ENCODE measurements at places on chromosomes 1 and 21.
A peak's percentile ranks its signal among the peaks of the same experiment; 100 is the strongest.

DNA sequence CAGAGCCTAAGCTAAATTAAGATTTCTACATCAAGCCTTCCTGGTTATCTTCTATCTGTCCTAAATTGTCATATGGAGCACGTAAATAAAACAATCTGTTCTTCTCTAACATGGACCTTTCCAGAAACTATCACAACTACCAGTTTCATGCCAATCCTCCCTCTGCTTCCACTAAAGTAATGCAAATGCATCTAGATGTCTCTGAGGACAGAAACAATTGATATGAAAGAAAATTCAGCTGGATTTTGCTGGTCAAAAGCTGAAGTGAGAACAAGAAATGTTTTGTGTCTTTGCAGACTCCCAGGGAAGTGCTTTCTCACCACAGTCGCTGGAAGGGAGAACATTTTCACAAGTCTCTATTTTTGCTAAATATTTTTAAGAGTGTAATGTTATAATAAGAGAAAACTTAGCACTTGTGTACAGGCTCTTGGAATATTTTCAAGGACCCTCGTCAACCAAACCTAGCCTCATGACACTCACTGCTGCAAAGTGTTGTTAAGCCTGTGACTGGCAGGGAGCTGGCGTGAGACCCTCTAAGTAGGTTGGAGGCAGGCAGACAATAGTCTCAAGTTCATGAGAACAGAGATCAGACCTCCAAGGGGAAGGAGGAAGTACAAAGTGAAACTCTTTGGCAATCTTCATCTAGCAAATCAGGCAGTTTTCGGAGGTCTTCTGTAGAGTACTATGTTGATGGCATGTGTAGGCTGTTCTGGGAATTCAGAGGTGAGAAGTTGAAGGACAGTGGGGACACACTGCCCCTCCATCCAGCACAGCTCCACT is 38.8 kb downstream of the DNASE2B start:
- DNase-seq, result no peak

DNA sequence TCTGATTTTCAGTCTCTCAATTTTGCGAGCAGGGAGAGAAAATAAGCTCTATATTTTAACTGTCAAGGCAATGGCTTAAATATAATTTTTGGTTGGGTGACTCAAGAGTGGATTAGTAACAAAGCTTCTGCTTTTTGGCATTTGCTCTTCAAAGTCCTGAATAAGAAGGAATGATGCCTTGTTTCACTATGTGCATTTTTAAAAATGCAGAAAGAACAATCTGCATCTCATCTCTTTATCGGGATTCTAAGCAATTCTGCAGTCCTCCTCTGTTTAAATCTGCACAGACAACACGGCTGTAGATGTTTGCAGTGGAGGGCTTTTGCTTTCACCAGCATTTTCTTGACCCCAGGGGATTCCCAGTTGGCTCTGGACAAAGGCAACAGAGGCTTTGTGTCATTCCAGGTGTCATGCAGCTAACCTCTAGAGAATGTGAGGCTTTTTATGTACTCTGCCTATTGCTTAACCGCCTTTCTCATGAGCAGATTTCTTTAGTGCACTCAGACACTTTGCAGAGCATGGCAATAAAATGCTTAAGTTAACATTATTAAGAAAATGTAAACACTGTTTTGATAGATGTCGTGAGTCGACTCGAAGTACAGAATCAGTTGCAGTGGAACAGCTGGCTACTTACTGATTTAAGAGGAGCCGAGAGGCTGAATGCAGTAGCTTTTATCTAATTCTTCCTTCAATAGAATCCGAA is 783.2 kb upstream of the NEGR1 start:
- DNase-seq, result no peak

DNA sequence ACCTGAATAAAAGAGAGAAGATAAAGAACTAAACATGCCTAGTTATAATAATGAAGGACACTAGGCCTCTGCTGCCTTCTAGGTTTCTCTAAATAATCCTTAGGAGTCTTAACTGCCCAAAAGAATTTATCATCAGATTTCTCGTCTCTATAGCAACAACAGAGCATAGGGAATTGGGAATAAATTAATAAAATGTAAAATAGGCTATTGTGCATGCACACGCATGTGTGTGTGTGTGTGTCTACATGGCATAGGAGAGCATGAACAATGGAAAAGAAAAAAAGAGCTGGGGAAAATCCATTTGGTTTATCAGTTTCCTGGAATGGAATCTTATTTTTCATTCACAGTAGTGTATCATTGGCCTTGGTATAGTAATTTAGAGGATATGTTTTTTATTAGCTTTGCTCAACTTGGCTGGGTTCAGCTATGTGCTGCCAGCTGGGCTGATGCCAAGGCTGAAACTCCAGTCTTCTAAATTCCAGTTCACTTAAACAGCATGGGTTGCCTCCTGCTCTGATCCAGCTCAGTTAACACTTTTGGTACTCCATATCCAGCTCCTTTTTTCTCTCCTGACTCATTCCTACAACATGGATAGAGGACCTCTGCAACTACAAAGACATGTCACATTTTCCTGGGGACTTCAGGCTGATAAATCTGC is 80.6 kb upstream of the SLFNL1 start:
- DNase-seq, result no peak

GRCh38 chr21:46394595-46395104 is 64.0 kb upstream of the DIP2A start:
- DNase-seq, result no peak

DNA sequence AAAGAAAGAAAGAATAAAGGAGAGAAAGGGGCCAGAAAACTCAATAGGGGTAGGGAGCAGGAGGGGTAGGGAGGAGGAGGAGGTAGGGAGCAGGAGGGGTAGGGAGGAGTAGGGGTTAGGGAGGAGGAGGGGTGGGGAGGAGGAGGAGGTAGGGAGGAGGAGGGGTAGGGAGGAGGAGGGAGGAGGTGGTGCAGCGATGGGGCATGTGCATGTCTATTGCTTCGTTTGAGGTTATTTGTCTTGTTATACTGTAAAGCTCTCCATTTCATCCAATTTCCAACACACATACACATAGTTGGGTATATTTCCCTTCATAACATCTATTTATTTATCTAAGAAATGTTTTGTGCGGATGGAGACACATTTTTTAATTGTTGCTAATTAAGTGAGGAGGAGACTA is 19.7 kb downstream of the RGS1 start:
- no peak for DNase-seq

DNA sequence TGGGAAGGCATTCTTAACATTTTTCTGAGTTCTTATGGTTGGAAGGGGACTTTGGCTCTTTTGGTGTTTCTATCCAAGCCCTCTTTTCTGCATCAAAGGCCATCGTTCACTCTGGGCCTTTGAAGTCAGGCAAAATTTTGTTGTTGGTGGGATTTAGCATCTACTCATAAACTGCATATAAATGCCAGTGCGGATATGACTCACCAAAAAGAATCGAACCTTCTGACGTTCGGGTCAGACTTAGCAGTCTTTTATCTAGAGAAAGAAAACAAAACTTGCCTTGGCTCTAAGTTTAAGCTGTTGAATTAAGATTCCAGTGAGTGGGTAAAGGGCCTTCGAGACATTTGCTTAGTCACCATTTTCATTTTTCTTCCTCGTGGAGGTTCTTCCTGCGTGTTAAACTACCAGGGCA is 51.4 kb downstream of the EVA1C start:
- no peak for DNase-seq

DNA sequence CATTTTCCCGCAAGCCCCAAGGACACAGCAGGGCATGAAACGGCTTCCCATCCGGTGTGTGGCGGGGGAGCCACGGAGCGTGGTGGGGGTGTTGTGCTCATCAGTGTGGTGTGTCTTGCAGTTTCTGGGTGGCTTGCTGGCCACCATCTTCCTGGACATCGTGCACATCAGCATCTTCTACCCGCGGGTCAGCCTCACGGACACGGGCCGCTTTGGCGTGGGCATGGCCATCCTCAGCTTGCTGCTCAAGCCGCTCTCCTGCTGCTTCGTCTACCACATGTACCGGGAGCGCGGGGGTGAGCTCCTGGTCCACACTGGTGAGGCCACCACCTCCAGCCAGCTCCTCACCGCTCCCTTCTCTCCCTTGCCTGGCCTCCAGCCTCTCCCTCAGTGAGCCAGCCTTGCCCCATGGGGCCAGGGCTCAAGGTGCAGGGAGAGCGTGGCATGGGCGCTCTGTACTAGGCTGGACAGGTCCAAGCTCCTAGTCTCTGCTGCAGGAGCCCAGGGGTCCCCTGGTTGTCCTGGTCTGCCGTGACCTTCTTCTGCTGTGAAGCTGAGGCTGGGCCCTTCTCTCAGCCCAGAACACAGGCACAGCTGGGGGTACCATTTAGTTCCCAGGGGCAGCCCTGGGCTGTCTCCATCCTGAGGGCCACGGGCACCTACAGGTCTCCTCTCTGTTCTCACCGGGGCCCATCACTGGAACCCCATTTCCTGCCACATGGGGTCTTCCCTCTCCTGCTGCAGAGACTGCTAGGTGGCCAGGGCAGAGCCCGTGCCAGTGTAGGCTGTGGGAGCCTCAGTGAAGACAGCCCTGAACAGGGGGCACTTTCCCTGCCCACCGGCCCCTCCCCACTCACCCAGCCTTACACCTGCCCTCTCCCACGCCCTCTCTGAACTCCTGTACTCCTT is 12.6 kb downstream of the AGTRAP start:
- DNase-seq, result no peak

DNA sequence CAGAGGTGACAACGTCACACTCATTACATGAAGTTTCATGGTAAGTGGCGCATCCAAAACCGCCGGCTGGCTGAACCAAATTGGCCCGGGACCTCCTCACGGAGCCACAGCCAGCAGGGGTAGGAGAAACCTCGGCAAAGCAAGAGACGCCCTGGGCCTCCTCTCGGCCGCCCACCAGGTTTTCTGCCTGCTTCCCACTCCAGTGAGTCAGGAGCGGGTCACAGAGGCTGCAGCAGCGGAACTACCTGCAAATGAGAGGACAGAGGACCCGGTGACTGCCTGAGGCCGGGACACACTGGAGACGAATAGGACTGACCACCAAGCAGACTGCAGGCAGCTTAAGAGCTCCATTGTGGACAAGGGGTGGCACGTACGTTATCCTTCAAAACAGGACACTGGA is 55.0 kb downstream of the MEGF6 start:
- DNase-seq, result no peak

- DNase-seq, result no peak
Measured at GRCh38 chr21:31503939-31504338, 155.6 kb upstream of the SOD1 start.

- DNase-seq, result peak; percentile 20
Measured at GRCh38 chr1:42280821-42281220, 54.2 kb downstream of the FOXJ3 start.

DNA sequence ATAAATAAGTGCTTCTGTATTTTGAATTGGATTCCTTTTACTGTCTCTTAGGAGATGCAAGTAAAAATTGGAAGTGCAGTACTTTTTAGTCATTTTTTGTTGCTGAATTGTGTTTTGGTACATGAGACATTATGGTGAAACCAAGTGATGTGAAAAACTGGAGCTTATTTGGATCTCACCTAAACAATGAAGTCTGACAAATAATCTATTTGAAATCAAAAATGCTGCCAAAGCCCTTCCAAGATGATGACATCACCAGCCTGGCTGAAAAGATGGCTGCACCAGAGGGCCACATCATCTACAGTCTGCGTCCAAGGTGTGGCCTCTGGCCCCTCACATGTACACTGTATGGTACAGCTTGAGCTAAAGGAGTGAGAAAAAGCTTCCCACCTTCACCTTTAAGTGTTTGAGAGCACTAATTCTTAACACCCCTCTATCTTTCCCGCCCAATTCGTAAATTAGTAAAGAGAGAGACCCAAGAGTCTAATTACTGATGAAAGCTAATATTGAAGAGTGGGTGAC is 192.5 kb upstream of the ST6GALNAC5 start:
- no peak for DNase-seq

DNA sequence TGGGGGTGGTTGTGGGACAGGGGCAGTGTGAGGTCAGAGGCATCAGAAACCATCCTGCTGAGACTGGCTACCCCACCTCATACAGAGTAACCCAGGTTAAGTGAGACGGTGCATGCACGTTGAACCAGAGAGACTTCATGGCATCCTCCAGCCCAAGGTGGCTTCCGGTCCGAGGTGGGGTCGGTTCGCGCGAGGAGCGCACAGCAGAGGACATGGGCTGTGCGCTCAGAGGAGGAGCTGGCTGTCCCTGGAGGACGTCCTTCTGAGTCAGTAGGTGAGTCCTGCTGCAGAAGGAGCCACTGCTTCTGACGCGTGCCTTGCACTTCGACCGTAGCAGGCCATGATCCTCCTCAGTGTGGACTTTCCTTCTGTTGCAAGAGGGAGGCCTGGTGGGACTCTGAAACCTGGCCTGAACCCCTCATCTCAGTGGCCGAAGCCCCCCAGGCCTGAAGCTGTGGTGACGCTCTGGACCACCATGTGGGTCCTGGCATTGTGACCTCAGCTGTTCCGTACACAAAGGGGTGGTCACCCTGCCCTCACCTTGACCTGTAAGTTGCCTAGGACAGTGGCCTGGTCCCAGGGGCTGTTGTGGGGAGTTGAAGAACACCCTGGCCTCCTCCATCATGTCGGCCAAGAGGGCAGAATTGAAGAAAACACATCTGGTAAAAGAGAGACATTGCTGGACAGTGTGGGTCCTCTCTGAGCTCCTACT is at the start of gene TEX35:
Gene TEX35 (plus strand): TSS at position 544 of the 712 bp plus-strand sequence. CDS start 80 bp downstream, at position 624.
- no peak for DNase-seq

GRCh38 chr1:156559797-156560385 is 12.5 kb downstream of the IQGAP3 start:
- no peak for DNase-seq

DNA sequence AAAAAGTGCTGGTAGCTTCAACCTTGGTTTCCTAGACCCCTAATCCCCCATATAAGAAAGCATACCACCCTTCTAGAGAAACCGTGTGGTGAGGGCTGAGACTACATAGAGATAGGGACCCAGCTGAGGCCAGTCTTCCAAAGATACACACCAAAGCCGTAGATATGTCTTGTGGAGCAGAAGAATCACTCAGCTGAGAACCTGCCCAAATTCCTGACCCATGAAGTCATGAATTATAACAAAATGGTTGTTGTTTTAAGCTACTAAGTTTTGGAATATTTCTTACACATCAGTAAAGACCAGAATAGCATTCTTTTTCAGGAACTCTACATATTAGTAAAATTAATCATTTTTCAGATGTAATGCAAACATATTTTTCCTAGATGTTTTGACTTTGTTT is 3.3 kb upstream of the SNRPE start:
- no peak for DNase-seq

DNA sequence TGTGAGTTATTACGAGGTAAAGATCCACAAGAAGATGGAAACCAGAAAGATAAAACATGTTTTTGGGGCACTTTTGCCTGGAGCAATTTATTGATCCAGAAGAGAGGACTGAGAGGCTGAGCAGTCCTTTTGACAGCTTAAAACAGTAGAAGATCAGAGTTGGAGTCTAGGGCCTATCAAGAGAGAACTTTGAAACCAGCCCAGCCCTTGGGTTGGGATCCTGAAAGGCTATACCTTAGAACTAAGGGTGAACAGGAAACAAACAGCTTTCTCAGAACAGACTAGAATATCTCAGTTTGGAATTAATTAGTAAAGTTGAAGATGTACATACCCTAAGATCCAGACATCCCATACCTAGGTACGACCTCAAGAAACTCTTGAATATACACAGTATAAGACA is 89.6 kb downstream of the ZZZ3 start:
- DNase-seq, result no peak

DNA sequence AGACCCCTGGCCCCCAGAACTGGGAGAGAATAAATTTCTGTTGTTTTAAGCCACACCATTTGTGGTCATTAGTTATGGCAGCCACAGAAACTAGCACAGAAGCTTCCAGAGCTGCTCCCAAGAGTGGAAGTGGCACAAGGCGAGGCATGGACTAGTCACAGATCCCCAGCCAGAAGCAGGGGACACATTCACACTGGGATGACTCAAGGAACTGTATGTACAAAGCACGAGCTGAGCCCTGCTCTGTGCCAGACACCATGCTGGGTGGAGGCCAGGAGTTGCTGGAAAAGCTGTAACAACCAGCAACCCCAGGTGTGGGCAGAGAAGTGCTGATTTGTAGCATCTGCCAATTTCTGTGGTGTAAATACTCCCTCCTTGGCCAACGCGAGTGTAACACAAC is 55.6 kb downstream of the TCP10L start:
- no peak for DNase-seq

Measured in cerebellar nuclear complex (tissue), 1 donor.